ENCODE measurements at places on chromosomes 1 and 21.

GRCh38 chr1:198672124-198672523, 33.3 kb downstream of the PTPRC start:
- no peak for DNase-seq

GRCh38 chr1:182833271-182833670, 5.9 kb upstream of the DHX9 start:
- no peak for DNase-seq

DNA sequence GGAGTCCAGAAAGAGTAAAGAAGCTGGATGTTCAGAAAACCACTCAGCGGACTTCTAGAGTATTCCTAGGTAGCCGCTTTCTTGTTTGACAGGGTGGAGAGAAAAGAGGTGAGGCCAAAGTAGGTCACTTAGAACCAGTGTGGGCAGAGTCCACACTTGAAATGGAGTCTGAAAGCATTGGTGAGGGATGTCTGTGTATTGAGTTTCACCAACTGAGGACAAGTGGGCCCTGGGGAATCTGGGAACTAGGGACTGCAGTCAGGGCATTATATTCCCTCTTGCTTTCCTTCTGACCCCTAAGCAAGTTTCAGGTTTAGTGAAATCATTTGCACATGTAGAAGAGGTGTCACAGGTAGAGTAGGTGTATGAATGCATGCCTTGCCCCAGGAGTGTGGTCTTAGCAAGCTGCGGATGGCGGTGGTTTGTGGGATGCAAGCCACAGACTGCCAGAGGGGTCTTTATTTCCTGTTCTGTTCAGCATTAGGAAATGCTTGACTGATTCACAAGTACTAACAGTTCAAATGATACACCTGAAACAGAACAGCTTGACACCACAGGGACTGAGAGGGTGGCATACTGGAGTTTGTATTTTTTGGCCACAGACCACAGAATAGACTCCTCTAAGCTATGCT, 1.1 kb upstream of the GNG12 start:
- no peak for DNase-seq

DNA sequence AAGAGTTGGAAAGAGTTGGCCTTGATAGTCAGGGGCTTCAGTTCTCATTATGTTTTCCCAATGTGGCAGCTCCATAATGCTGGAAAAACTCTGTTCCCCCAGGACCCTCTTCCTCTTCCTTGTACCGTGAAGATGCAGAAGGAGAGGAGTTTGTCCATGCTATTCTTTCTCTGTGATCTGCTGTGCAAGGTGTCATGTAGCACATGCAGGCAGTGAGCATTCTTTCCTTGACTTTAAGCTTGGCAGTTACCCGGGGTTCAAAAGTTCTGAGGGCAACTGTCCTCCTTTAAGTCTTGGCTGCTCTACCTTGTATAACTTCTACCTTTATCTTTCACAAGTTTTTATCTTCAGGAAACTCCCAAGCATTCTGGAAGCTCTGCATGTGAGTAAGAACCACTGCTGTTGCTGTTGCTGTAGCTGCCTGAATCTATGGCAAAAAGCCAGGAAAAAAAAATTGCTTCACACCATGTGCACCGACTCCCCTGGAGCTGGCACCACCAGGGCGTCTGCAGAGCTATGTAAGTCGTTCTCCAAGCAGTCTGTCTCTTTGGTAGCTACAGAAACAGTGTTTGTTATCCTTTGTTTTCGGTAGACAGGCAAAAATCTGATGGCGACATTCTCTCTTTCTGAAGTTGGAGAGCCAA, 42.7 kb upstream of the SLC16A1 start:
- DNase-seq = no peak

DNA sequence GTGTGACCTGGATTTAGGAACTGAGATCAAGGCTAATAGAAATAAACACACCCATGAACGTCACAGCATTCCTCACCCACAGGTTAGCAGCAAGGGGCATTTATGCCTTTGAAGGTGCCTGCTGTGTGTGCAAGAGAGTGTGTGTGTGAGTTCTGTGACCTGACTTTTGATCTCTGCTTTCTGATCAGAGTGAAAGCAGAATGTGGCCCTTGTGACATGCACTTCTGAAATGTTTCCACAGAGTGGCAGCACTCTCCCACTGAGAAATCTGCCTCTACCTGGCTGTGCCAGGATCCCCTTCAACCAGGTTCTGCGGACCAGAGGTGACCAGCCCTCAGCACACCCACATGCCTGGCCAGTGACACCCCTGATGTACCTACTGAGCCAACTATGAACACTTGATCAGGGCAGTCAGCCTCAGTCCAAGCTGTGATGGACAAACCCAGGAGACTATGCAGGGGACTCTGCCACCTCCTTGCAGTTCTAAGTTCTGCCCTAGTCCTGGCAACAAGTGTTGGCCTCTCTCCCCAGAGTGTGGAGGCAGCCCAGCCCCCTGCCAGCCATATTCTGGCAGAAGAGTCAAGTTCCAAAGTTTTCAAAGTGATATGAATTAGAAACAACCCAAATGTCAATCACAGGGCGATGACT, 41.0 kb downstream of the RXRG start:
- peak; percentile 6 for DNase-seq

DNA sequence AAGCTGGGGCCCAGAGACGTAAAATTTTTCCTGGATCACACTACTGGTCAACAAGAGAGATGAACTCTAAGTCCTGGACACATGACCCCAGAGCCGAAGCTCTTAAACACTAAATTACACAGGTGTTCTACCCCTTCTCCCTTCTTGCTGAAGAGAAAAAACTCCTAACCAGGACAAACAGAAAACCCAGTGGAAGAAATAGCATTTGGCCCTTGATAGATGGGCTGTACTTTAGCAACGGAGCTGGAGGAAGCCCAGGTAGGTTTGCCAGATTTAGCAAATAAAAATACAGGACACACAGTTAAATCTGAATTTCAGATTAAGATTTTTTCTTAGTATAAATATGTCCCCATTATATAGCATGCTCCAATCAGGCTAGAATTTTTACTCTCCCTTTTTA, 72.7 kb downstream of the DIRAS3 start:
- DNase-seq = no peak

GRCh38 chr1:1344655-1345361, 4.4 kb downstream of the DVL1 start:
- DNase-seq = no peak

GRCh38 chr1:182128502-182128901, 67.0 kb upstream of the ZNF648 start:
- DNase-seq = no peak

- DNase-seq = no peak
Observed at GRCh38 chr1:24963943-24964693, 34.0 kb upstream of the RUNX3 start.

DNA sequence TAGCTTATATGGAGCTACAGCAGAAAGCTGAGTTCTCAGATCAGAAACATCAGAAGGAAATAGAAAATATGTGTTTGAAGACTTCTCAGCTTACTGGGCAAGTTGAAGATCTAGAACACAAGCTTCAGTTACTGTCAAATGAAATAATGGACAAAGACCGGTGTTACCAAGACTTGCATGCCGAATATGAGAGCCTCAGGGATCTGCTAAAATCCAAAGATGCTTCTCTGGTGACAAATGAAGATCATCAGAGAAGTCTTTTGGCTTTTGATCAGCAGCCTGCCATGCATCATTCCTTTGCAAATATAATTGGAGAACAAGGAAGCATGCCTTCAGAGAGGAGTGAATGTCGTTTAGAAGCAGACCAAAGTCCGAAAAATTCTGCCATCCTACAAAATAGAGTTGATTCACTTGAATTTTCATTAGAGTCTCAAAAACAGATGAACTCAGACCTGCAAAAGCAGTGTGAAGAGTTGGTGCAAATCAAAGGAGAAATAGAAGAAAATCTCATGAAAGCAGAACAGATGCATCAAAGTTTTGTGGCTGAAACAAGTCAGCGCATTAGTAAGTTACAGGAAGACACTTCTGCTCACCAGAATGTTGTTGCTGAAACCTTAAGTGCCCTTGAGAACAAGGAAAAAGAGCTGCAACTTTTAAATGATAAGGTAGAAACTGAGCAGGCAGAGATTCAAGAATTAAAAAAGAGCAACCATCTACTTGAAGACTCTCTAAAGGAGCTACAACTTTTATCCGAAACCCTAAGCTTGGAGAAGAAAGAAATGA, 37.6 kb downstream of the CENPF start:
- no peak for DNase-seq

- DNase-seq = no peak
Observed at GRCh38 chr1:4322881-4323280, 331.5 kb upstream of the AJAP1 start.

DNA sequence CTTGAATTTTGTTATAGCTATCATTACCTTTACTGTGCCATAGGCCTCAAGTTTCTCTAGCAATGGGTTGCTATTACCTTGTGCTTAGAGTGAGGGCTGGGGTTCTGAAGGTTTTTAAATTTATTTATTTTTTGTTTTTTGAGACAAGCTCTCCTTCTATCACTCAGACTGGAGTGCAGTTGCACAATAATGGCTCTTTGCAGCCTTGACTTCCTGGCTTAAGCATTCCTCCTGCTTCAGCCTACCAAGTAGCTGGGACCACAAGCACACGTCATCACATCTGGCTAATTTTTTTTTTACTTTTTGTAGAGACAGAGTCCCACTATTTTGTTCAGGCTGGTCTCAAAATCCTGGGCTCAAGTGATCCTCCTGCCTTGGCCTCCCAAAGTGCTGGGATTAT, 41.5 kb downstream of the SNX27 start:
- DNase-seq = no peak

- DNase-seq = no peak
Observed at GRCh38 chr1:172537827-172538391, 5.0 kb downstream of the SUCO start.

DNA sequence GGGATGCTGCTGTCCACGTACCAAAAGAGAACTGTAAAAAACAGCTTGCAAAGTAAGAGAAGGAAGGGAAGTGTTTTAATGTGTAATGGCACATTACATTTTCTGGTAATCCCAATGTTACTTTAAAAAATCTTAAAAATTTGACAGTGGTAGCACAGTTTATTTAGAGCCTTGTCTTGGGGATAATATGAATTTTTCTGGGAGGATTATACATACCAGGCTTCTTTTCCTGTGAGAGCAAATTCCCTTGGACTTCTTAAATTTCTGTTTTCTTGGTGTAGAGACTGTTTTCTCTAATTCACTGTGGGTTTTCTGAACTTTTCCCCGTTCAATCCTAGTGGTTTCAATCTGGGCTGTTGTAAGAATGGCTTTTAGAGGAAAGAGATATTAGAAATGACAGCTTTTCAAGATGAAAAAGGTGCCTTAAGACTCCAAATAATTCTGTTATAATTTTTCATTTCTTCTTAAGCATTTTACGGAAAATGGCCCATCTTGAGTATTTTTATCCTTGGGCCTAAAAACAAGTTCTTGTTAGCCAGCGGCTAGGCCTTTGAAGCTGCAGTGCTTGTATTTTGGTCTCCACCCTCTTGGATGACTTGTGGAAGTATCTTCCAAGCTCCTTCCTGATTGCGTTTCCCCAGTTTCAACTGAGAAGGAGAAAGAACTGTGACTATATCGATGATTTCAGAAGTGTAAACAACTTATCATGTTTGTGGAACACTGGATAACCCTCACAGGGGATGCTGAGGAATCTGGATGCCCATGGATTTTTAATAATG, 70.0 kb downstream of the LEPR start:
- DNase-seq = no peak

DNA sequence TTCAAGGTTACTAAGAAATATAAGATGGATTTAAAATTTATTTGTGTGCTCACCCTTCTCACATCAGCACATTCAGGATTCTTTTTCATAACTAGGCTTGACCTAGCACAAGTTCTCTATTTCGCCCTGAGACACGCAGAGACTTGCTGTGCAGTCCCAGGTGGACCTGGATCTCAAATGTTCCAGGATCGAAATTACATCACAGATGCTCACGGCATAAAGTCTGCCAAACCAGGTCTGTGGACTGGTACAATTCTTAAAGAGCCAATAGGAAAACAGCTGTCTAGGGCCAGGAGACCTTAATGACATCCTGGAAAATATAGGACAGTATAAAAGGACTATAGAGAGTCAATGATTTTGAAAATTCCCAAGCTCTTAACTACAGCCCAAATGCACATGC, 2.2 kb downstream of the PGBD5 start:
- no peak for DNase-seq

- DNase-seq = no peak
Observed at GRCh38 chr1:24110642-24111261, 1.2 kb downstream of the MYOM3 start.

DNA sequence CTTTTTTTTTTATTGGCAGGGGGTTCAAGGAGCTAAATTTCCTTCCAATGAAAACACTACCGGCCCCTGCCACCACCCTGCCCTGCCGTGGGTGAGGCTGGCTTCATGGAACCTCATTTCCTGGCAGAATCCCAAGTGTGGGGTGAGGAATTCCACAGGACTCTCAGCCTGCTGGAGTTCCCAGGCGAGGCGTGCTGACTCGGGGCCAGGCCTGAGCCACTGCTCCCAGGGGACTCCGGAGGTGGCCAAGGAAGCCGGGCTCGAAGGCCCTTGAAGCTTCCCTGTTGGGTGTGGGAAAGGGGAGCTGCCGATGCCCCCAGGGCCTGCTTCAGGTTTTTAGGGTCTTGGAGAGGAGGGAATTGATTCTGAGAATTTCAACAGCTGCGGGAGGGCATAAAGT, 95.3 kb upstream of the ACTRT2 start:
- DNase-seq = no peak

DNA sequence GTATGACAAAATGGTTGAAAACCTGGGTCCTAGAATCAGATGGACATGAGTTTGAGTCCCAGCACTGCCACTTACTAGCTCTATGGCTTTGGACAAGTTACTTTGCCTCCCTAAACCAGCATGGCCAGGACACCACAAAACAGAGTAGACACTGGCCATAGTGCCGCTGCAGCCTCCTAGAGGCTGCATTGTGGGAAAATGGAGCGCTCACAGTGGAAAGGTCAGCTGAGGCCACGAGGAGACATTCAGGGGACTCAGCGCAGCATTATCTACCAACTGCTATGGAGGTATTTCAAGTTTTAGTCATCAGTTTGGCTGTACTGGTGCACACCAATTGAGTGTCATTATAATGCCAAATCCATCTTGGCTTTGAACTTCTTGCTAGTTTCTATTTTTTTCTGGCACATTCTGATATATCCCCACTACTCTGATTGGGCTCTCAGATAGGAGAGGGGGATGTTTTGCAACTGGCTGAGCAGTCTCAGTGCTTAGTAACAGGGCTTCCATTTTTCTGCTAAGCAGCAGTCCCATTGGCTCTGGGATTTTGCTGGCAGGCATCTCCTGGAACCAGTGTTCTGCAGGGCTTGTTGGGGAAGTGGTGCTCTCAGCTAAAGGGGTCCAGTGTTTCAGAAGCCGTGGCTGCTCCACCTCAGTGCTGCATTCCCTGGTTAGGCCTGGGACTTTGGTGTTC, 16.2 kb downstream of the NT5C1A start:
- no peak for DNase-seq

DNA sequence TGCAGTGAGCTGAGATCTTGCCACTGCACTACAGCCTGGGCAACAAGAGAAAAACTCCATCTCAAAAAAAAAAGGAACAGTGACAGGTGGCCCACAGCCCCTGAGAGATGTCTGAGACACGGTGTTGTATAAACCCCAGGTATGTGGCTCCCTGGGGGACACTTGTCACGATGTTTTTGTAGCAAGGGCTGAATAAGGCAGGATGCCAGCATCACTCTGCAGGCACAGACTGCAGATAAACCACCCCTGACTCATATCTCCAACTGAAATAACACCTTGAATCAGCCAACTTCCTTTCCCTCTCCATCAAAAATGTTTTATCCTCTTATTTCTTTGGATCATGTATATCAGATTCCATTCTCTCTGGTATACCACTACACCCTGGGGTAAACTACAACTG, 52.5 kb downstream of the NMNAT2 start:
- DNase-seq = no peak
